Immature natural killer cell (primary cell): ENCODE measurements at places on chromosomes 11 and 22.

- H3K27me3 ChIP-seq = peaks cover 2% of the 10 kb centered on the region
- no peak overlapping the region for H3K27ac ChIP-seq
- H3K4me1 ChIP-seq = no peaks in the 10 kb centered on the region
- H3K36me3 ChIP-seq = no peaks in the 10 kb centered on the region
- no peak for DNase-seq
Measured at GRCh38 chr11:101835506-101836063, 79.2 kb upstream of the CEP126 start.

GRCh38 chr11:17528181-17528691, 16.0 kb downstream of the USH1C start:
- H3K36me3 ChIP-seq = no peaks in the 10 kb centered on the region
- H3K27ac ChIP-seq = no peak overlapping the region
- no peak overlapping the region for H3K4me3 ChIP-seq
- no peaks in the 10 kb centered on the region for H3K27me3 ChIP-seq

- peak overlapping the region; percentile 63 for H3K4me3 ChIP-seq
- H3K36me3 ChIP-seq = peaks cover 16% of the 10 kb centered on the region
- peak; percentile 77 for DNase-seq
- peaks cover 22% of the 10 kb centered on the region for H3K4me1 ChIP-seq
- H3K27me3 ChIP-seq = no peaks in the 10 kb centered on the region
Measured at GRCh38 chr11:3014057-3014938, 22.2 kb upstream of the NAP1L4 start.

GRCh38 chr11:27722953-27723344, 22.7 kb upstream of the BDNF start:
- no peaks in the 10 kb centered on the region for H3K4me1 ChIP-seq
- H3K27me3 ChIP-seq = peaks cover 19% of the 10 kb centered on the region
- no peak for DNase-seq
- peaks cover 9% of the 10 kb centered on the region for H3K36me3 ChIP-seq
- H3K4me3 ChIP-seq = no peak overlapping the region

- H3K4me1 ChIP-seq = no peaks in the 10 kb centered on the region
- no peaks in the 10 kb centered on the region for H3K36me3 ChIP-seq
- no peak for DNase-seq
- no peak overlapping the region for H3K27ac ChIP-seq
- H3K4me3 ChIP-seq = no peak overlapping the region
Measured at GRCh38 chr11:44780940-44781631, 54.3 kb downstream of the TSPAN18 start.

GRCh38 chr22:40407021-40407761, 36.8 kb downstream of the SGSM3 start:
- no peak overlapping the region for H3K27ac ChIP-seq
- H3K36me3 ChIP-seq = peaks cover 12% of the 10 kb centered on the region
- H3K4me1 ChIP-seq = peaks cover 25% of the 10 kb centered on the region
- H3K4me3 ChIP-seq = no peak overlapping the region

DNA sequence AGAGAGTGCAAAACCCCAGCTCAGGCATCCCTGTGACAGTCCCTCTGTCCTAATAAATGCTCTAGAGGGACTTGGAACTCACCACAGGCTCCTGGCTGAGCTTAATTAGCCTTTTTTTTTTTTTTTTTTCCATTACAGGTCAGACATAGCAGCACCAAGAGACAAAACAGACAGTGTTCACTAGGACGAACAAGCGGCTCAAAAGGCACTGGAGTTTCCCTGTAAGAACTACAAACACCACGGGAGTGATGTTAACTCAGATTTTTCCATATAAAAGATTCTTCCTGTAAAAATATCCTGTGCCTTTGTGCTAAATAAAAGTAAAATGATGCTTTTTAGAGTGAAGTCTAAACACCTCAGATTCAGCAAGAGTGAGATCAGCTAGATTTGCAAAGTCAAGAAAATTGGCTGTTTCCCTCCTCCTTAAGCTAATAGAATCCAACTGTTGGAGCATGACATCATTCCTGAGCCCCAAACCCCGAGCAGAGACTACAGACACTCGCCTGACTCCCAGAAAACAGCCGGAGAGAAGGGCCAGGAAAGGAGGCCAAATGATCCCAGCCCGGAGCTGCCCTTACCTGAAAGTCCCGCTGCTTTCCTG, 101.0 kb upstream of the AKIP1 start:
- H3K4me1 ChIP-seq = peaks cover 5% of the 10 kb centered on the region
- DNase-seq = no peak
- no peaks in the 10 kb centered on the region for H3K36me3 ChIP-seq
- peak overlapping the region; percentile 80 for H3K4me3 ChIP-seq
- H3K27me3 ChIP-seq = peaks cover 6% of the 10 kb centered on the region
- peak overlapping the region; percentile 63 for H3K27ac ChIP-seq

DNA sequence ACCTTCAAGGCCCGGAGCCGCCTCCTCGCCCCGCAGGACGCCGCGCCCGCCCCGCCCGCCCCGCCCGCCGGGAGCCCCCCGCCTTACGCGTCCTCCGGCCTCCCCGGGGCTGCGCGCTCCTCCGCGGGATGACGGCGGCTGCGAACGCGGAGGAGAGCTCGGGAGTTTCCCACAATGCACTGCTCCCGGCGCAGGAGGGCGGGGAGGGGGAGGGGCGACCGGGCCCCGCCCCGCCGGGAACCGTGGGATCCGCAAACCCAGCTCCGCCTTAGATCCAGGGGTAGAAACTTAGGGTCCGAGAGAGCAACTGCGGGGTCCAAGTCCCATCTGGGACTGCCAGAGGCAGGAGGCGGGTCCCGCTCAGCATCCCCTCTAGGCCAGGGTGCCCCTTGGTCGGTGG, at the start of gene CEND1:
Gene CEND1, minus strand, starts transcription at position 148 of the 400 bp plus-strand sequence. CDS start 1,514 bp downstream, outside the sequence.
- H3K4me3 ChIP-seq = no peak within 1 kb of the TSS
- no peak within 1 kb of the TSS for H3K27ac ChIP-seq
- H3K4me1 ChIP-seq = no peaks in the 10 kb centered on the region
- no peaks in the 10 kb centered on the region for H3K36me3 ChIP-seq
- DNase-seq = no peak

DNA sequence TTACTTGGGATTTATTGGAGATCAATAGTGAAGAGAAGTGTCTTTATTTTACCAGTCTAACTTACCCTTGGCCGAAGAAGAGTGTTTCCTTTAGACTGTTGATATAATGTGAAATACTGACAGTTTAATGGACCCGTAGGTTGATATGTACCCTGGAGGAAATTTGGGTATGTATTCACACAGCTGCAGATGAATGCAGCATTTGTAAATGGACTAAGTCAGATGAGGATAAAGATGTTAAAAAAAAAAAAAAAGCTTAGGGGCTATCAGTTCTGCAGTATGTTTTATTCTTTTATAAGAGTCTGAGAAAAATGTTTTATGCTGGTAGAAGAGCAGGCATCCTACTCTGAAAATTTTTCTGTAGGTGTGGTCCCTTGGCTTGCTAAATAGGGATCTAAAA, 2.7 kb downstream of the REXO2 start:
- H3K27ac ChIP-seq = no peak overlapping the region
- H3K27me3 ChIP-seq = peaks cover 7% of the 10 kb centered on the region
- H3K4me1 ChIP-seq = peaks cover 29% of the 10 kb centered on the region

GRCh38 chr22:30970356-30970746, 1.3 kb downstream of the TUG1 start:
- peaks cover 49% of the 10 kb centered on the region for H3K36me3 ChIP-seq
- peaks cover 53% of the 10 kb centered on the region for H3K4me1 ChIP-seq
- H3K27me3 ChIP-seq = peaks cover 13% of the 10 kb centered on the region
- no peak for DNase-seq

DNA sequence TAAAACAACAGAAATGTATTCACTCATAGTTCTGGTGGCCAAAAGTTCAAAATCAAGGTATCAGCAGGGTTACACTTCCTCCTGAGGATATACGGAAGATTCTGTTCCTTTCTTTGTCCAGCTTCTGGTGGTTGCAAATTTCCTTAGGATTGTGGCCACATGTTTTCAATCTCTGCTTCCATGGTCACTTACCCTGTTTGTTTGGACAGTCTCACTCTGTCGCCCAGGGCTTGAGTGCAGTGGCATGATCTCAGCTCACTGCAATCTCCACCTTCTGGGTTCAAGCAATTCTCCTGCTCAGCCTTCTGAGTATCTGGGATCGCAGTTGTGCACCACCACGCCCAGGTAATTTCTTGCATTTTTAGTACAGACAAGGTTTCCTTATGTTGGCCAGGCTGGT, 534.3 kb downstream of the KCNA4 start:
- no peak overlapping the region for H3K4me3 ChIP-seq
- DNase-seq = no peak
- no peak overlapping the region for H3K27ac ChIP-seq
- H3K4me1 ChIP-seq = no peaks in the 10 kb centered on the region
- peaks cover 3% of the 10 kb centered on the region for H3K27me3 ChIP-seq
- H3K36me3 ChIP-seq = peaks cover 2% of the 10 kb centered on the region

- H3K4me3 ChIP-seq = no peak overlapping the region
- H3K36me3 ChIP-seq = peaks cover 11% of the 10 kb centered on the region
- no peaks in the 10 kb centered on the region for H3K27me3 ChIP-seq
- H3K27ac ChIP-seq = no peak overlapping the region
- peaks cover 18% of the 10 kb centered on the region for H3K4me1 ChIP-seq
Measured at GRCh38 chr22:32486656-32487390, 12.2 kb downstream of the FBXO7 start.

GRCh38 chr11:68014157-68014946, 4.2 kb downstream of the ALDH3B1 start:
- no peak for DNase-seq
- peaks cover 11% of the 10 kb centered on the region for H3K4me1 ChIP-seq
- no peak overlapping the region for H3K4me3 ChIP-seq
- no peak overlapping the region for H3K27ac ChIP-seq
- H3K27me3 ChIP-seq = no peaks in the 10 kb centered on the region
- H3K36me3 ChIP-seq = no peaks in the 10 kb centered on the region

DNA sequence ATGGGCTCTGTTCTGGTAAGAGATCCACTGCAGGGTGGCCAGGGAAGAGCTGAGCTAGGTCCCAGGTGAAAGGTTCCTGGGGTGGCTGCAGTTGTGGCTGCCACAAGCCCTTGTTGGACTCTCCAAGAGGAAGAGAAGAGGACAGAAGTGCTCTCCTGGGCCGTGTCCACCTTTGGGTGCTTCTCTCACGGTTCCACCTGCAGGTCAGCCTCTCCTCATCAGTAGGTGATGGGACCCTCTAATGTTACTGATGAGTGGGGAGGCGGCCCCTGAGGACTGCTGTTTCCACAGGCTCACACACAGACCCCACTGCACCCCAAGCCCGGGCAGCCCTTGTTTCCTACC, 804.9 kb downstream of the BRD1 start:
- H3K27ac ChIP-seq = no peak overlapping the region
- no peaks in the 10 kb centered on the region for H3K36me3 ChIP-seq
- H3K4me3 ChIP-seq = no peak overlapping the region

DNA sequence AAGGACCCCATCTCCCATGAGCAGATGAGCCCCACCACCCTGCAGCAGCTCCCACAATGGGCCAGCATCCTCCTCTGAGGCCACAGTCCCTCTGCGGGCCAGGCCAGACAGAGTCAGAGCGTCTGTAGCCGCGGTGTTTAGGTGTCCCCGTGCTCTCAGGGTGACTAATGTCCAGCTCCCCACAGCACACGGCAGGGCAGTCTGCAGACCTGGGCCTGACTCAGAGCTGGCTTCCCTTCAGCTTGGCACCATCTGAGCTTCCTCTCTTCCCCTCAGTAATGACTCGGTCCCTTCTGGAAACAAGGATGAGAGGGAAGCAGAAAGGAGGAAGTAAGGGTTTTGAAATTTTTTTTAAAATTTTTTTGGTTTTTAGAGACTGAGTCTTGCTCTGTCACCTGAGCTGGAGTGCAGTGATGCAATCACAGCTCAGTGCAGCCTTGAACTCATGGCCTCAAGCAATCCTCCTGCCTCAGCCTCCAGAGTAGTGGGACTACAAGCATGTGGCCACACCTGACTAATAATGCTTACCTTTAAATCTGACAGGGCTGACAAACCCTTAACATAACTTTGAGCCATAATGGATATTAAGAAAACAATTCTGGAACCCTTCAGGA, 28.5 kb downstream of the LRRC74B start:
- H3K36me3 ChIP-seq = no peaks in the 10 kb centered on the region
- no peaks in the 10 kb centered on the region for H3K27me3 ChIP-seq
- no peak overlapping the region for H3K27ac ChIP-seq
- DNase-seq = no peak

DNA sequence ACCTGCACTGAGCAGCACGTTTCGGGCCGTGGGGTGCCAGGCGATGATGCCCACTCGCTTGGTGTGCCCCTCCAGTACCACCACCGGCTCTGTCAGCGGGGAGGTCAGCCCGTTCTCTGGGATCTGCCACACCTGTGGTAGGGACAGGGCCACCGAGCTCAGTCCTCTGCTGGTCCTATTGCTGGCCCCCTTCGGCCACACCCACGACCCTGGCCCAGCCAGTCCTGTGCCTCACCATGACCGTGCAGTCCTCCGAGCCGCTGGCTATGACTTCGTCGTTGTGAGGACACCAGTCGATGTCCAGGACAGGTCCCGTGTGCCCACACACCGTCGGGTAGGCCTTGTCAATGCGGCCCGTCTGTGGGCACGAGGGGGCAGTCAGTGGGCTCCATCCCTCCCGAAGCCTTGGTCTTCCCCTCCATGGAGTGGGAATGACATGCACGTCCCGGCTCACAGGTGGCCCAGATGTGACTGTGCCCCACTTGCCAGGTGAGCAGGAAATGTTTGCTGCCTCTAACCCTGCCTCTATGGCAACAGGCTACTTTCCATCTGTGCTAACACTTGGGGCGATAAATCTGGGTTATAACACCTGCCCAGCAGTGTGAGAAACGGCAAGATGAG, 1.4 kb downstream of the CORO1B start:
- H3K4me1 ChIP-seq = peaks cover 78% of the 10 kb centered on the region
- H3K36me3 ChIP-seq = no peaks in the 10 kb centered on the region
- peak overlapping the region; percentile 68 for H3K4me3 ChIP-seq
- peak overlapping the region; percentile 92 for H3K27ac ChIP-seq

DNA sequence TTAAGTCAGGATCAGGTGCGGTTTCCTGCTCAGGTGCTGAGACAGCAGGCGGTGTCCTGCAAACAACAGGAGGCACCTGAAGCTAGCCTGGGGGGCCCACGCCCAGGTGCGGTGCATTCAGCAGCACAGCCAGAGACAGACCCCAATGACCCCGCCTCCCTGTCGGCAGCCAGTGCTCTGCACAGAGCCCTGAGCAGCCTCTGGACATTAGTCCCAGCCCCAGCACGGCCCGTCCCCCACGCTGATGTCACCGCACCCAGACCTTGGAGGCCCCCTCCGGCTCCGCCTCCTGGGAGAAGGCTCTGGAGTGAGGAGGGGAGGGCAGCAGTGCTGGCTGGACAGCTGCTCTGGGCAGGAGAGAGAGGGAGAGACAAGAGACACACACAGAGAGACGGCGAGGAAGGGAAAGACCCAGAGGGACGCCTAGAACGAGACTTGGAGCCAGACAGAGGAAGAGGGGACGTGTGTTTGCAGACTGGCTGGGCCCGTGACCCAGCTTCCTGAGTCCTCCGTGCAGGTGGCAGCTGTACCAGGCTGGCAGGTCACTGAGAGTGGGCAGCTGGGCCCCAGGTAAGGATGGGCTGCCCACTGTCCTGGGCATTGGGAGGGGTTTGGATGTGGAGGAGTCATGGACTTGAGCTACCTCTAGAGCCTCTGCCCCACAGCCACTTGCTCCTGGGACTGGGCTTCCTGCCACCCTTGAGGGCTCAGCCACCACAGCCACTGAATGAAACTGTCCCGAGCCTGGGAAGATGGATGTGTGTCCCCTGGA, at the start of gene MYO7A:
Gene MYO7A, plus strand, starts transcription at position 327 of the 772 bp plus-strand sequence. CDS start 2,389 bp downstream, outside the sequence.
- no peak within 1 kb of the TSS for H3K27ac ChIP-seq
- H3K27me3 ChIP-seq = peaks cover 16% of the 10 kb centered on the region
- no peak for DNase-seq
- no peaks in the 10 kb centered on the region for H3K36me3 ChIP-seq
- H3K4me3 ChIP-seq = peak within 1 kb of the TSS; percentile 65

GRCh38 chr22:48051796-48052620, 1289.6 kb downstream of the TBC1D22A start:
- no peak for DNase-seq
- H3K36me3 ChIP-seq = no peaks in the 10 kb centered on the region
- no peak overlapping the region for H3K27ac ChIP-seq
- no peak overlapping the region for H3K4me3 ChIP-seq
- H3K27me3 ChIP-seq = peaks cover 3% of the 10 kb centered on the region
- H3K4me1 ChIP-seq = no peaks in the 10 kb centered on the region
